ENCODE measurements at places on chromosomes 4 and X.

- DNase-seq = no peak
These were observed 195.5 kb downstream of the RELL1 start for GRCh38 chr4:37490391-37491347.

- no peak for DNase-seq
These were observed 94.6 kb upstream of the INPP4B start for GRCh38 chr4:142940425-142941330.

DNA sequence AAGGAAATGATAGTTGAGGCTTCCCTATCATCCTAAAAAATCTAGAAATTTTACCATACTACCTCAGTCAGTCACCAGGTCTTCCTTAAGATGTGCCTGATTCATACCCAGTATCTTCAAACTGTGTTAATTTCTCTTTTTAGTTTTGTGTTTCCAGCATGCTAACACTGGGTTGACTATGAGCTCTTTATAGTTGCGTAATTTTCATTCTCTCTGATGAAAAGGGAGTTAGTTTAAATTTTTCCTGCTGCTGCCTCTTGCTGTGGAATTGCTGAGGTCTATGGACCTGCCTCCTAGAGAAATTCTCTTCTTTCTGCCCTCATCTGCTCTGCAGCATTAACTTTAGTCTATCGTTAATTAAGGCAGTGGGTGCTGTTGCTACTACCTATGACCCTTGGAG lies 66.6 kb downstream of the BANK1 start:
- no peak for DNase-seq

DNA sequence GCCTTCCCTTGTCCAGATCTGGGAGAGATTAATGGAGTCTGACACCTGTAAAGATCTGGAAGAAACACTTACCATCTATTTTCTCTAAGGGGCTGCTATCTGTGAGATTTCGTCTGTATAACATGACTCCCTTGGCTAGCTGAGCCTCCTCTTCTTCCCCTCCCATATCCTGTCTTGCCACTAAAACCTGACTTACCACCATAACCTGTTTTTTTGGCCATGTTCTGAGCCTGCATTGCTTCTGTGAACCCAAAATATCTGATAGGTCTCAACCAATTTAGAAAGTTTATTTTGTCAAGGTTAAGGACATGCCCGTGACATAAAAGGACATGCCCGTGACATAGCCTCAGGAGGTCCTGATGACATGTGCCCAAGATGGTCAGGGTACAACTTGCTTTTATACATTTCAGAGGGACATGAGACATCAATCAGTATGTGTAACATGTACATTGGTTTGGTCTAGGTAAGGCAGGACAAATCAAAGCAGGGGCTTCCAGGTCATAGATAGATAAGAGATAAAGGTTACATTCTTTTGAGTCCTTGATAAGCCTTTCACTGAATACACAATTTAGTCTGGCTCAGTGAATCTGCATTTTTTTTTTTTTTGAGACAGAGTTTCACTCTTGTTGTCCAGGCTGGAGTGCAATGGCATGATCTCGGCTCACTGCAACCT lies 11.4 kb downstream of the MGST2 start:
- DNase-seq = no peak

DNA sequence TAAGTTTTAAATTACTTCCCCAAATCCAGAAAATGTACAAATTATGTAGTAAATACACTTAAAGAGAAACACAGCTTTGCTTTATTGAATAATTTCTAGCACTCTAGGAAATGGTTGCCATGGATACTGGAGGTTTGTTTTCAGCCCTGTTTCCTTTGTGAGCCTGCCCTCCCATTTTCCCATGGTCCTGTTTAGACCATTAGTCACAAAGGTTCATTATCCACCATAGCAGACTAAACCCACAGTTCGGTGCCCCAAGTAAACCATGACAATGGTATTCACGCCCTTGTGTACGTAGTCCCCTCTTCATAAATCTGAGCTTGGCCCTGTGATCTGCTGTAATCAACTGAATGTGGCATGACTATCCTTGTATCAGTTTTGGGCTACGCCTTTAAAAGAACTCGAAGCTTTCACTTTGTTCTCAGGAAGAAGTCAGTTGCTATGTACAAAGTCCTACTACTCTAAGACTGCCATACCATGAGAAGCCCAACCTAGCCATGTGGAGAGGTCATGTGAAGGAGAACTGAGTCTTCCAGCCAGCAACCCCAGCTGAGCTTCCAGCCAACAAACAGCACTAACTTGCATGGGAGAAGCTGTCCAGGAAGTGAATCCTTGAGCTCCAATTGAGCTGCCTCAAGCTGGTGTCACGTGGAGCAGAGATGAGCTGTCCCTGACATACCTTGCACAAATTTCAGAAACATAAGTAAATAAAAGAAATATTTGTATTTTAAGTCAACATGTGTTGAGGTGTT lies 300.4 kb downstream of the LDB2 start:
- no peak for DNase-seq

DNA sequence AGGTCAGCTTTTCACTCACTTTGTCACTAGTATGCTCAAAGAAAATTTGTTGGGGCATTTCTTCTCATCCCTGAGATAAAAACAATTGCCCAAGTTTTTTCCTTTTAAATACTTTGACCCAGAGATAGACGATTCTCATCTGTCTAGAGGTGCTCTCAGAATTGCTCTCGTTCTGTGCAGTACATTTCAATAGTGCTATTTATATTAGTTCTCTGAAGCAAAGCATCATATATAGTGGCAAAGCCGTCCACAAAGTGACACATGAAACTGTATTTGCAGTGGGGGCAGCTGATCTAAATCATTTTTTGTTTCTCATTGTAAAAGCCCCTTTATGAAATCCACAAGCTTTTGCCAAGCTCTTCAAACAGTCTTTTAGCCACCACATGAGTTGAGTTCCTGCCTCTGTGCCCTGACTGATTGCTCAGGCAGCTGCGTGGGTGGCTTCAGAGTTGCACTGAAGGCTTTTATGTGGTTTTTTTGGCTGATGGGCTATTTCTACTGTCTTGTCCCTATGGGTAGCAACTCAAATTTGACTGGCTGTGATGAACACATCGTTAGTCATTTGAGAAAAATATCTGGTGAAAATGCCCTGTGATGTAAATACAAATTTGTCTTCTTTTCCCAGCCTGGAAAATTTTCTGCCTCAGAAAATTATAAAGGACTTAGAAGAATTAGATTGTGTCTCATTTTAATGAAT lies 119.1 kb upstream of the OTUD4 start:
- DNase-seq = no peak

- DNase-seq = no peak
These were observed 1.4 kb upstream of the TEC start for GRCh38 chr4:48270951-48271473.

- no peak for DNase-seq
These were observed 89.4 kb upstream of the NPY2R start for GRCh38 chr4:155119006-155119405.

- DNase-seq = no peak
These were observed 202.3 kb downstream of the BCOR start for GRCh38 chrX:39895218-39896110.

DNA sequence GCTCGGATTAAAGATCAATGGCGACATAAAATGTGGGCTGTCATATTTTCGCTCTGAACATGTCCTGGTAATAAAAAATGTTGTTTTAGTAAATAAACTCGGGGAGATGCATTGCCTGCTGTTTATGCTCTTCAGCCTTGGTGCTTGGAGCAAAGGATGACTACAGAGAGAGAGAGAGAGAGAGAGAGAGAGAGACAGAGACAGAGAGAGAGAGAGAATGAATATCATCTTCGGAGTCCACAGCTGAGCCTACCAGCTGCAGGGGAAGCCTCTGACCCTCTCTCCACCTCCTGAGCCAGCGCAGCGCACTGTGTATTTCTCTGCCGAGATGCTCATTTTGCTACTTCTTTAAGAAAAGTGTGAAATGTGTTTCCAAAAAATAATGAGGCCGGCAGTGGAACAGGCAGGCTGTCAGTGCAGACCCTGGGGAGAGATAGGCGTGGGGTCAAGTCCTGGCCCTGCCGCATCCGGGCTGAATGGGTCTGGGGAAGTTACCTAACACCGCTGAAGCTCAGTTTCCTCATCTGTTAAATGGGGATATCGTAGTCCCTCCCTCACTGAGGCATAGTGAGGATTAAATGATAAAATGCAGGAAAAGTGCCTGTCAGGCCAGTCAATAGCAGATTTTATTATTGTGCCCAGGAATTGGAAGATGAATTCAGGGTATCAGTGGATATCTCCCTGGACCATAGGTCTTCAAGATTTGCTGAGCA lies 58.5 kb upstream of the LGI2 start:
- no peak for DNase-seq

GRCh38 chrX:38365954-38366353 lies 13.6 kb downstream of the OTC start:
- no peak for DNase-seq

DNA sequence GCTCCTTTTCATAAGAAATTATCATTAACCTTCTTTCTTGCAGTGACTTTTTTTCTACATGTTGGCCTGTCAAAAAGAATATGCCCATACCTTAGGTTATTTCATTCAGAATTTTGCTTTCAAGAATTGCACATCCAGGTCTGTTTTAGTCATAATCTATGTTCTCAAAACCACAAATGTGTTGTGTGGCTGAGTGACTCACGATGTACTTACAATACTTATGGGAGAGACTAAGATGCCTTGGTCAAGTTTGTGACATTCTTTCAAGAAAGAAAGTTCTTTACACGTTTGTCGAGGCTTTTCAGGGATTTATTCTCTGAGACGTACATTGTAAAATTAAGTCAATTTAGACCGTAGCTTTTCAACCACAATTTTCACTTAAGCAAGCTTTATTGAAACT lies 396.7 kb downstream of the FSTL5 start:
- no peak for DNase-seq

DNA sequence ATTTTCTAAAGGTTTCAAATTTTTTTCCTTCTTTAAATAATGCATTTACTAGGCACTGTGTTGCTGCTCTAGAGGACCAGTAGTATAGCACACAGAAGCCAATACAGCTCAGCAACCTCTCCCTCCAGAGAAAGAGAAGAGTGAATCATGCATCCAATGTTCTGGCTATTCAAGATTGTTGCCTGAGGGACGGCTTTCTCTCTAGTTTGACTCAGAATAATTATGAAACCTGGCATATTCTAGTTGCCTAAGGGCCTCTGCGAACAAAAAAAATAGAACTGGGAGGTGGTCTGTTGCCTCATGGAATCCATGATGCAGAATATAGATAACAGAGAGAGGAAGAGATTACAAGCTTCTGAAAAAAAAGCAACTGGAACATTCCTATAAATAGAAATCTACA lies 1233.3 kb upstream of the PABPC4L start:
- DNase-seq = no peak

- no peak for DNase-seq
These were observed 900.9 kb upstream of the EPHA5 start for GRCh38 chr4:66571145-66571695.

GRCh38 chrX:120604361-120604782 lies 471 bp downstream of the MCTS1 start:
- peak; percentile 25 for DNase-seq

GRCh38 chrX:17654116-17654515 lies 83.2 kb upstream of the SCML1 start:
- DNase-seq = no peak

DNA sequence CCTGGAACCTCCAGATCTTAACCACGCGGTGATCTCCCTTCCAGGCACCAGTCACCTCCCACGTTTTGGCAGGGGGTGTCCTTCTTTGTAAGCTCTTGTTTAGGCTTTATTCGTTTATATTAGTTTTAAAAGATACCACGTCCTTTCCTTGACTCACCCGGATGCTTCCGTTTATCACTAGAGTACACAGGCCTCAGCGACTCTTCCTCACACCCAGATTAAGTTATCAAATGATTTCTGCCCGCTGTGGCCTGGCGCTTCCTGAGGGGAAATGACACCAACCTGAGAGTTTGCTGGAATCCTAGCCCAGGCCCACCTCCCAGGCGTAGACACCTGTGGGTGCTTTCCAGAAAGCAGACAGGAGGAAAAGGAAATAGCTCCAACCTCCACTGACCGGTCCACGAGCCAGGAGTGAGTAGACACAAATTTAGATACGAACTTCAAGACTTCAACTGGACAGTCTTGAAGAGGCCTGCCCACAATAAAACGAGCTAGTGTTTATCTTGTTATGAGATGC lies 756 bp upstream of the ADAMTS3 start:
- no peak for DNase-seq

DNA sequence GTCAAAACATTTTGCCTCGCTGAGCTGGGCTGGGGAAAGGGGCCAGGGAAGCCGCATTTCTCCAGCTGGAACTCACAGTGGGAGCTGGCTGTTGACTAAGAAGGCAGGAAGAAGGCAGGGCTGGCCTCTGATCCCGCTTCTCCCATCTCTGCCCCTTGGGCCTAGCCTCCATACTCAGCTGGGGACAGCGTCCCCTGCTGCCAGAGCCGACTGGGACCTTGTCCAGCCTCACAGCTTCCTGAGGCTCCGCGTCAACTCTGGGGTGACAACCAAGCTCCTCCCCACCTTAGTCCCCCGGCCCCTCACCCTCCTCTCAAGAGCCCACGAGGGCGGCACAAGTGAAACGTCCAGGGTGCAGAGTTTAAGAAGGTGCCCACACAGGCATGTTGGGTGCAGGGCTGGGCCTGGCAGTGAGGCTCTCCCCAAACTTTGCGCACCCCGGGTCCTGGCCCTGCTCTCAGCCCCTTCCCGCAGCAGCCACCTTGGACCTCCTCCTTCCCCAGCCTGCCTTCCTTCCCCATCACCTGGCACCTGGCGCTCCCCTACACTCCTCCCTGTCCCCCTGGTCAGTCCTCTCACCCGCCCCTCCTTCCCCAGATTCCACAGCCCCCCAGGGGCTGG lies 100.8 kb downstream of the PSAPL1 start:
- DNase-seq = no peak

GRCh38 chr4:47858006-47858405 lies 20.1 kb upstream of the CORIN start:
- no peak for DNase-seq

GRCh38 chr4:115119804-115120352 lies 6.5 kb upstream of the NDST4 start:
- no peak for DNase-seq

GRCh38 chr4:82261084-82261483 lies 112.7 kb downstream of the HNRNPD start:
- DNase-seq = no peak

- DNase-seq = no peak
These were observed 544.9 kb upstream of the CPXCR1 start for GRCh38 chrX:88202149-88202548.

DNA sequence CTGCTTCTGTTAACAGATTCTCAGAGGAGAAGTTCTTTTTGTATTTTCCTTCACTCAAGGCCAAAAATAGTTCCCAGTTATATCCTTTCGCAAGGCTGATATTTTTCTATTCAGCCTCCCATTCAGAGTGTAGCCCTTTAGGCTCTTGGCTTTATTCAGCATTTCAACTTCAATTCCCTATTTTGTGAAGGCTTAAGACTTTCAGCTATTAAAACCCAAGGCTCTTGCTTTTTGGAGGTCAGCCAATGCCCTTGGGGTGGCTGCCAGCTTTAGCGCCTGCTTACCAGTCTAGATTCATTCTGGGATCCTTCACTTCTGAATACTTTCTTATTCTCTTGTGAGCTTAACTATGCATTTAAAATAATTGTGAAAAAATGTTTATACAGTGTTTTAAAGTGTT lies 57.3 kb upstream of the ADGRA3 start:
- no peak for DNase-seq

GRCh38 chr4:2767046-2767704 lies 11.0 kb upstream of the TNIP2 start:
- no peak for DNase-seq

- no peak for DNase-seq
These were observed 494.8 kb upstream of the AGA start for GRCh38 chr4:177937041-177937440.

- DNase-seq = no peak
These were observed 681 bp downstream of the EXOC1 start for GRCh38 chr4:55854129-55854528.

- DNase-seq = no peak
These were observed 75.1 kb downstream of the GAB1 start for GRCh38 chr4:143411527-143412419.

All from NCI-H187 (cell line).